ENCODE measurements at places on chromosomes 12 and 14.
A peak's percentile ranks its signal among the peaks of the same experiment; 100 is the strongest.

GRCh38 chr12:3303410-3304136 lies 187.4 kb upstream of the PRMT8 start:
- peak; percentile 58 for DNase-seq

- DNase-seq = no peak
Measured at GRCh38 chr14:90161129-90161528, 95.2 kb upstream of the PSMC1 start.

DNA sequence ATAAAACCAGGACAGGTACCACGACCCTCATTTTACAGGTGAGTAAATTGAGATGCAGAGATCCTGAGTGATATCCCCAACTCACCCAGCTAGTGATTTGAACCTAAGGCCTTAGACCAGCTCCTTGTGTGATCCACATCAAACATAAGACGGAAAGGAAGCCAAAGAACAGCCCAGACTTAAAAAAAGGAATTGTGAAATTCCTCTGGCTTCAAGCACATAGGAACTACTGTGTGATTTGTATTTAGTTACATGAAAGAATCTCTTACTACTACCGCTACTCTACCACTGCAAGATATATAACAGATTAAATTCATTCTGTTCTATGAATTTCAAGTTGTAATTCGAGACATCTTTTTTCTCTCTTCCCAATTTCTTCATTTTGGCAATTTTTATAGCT lies 10.5 kb downstream of the E2F7 start:
- no peak for DNase-seq

DNA sequence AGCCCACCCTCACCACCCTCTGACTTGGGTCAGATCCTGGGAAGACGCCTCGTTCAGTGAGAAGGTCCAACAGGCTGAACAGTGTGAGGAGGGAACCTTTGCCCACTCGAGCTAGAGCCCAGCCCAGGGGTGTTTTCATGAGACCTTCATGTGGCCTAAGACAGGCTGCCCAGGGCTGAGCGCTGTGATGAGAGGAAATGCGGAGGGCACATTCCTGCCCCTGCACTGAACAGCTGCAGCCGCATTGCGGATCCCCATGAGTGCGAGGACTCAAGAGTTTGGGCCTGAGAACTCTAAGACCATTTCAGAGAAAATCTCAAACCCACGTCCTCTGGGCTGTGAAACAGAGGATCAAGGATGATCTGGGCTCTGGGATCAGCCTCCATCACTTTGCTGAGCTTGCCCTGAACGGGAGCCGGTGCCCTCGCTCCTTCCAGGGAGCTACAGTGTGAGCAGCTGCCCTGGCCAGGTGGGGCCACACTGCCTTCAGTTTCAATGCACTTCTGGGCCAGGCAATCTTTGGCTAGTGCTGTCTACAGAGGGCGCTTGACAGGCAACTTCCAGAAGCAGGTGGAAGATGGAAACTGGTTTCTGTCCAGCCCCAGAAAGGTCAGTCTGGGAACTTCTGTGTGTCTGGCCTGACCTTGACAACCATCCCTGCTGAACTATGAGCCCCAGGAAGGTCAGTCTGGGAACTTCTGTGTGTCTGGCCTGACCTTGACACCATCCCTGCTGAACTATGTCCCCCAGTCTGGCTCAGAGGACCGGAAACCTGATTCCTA lies 43.5 kb upstream of the P2RX7 start:
- DNase-seq = peak; percentile 50

- DNase-seq = peak; percentile 73
Measured at GRCh38 chr12:52020539-52021336, 14.0 kb downstream of the TAMALIN start.

DNA sequence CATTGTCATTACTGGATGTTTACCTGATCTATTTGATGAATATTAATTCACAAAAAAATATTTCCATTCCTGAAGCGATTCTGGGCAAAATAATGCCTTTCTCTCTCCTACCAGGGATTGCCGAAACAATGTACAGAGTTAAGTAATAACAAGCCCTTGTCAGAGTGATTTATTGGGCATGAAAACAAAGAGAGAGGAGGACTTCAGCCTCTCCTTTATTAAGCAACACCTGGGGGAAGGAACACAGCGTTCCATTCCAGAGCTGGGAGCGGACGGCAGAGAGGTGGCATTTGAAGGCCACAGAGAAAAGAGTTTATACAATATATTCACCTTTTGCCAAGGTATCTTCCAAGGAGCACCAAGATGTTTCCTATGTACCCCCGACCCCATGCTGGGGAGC lies 165.8 kb downstream of the KSR2 start:
- DNase-seq = no peak

- DNase-seq = no peak
Measured at GRCh38 chr12:4768341-4768740, 48.1 kb downstream of the GALNT8 start.

DNA sequence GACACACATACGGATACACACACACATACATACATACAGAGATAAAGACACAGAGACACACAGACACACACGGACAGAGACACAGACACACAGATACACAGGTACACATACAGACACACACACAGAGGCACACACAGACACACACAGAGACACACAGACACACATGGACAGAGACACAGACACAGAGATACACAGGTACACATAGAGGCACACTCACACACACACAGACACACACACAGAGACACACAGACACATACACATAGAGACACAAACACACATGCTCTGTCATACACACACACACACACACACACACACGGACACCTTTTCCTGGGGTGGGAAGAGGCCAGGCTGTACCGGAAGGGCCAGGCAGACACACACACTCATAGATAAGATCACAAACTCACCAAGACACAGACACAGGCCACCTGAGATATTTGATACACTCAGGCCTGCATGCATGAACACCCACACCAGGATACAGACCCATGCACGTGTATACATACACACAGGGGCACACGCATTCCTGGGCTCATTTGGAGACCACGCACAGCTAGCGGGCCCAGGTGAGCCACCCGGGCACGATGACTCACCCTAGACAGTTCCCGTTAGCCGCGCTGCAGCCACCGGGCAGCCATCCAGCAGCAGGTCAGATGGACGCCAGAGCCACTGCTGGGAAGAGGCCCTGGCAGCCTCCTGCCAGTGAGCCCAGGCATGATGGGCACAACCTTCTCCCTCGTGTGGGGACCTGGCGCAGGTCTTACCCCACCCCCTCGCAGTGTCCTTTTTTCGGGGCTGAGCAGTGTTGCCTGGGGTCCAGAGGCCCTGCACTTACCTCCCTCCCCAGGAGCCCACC lies 1.8 kb upstream of the AHNAK2 start:
- no peak for DNase-seq

DNA sequence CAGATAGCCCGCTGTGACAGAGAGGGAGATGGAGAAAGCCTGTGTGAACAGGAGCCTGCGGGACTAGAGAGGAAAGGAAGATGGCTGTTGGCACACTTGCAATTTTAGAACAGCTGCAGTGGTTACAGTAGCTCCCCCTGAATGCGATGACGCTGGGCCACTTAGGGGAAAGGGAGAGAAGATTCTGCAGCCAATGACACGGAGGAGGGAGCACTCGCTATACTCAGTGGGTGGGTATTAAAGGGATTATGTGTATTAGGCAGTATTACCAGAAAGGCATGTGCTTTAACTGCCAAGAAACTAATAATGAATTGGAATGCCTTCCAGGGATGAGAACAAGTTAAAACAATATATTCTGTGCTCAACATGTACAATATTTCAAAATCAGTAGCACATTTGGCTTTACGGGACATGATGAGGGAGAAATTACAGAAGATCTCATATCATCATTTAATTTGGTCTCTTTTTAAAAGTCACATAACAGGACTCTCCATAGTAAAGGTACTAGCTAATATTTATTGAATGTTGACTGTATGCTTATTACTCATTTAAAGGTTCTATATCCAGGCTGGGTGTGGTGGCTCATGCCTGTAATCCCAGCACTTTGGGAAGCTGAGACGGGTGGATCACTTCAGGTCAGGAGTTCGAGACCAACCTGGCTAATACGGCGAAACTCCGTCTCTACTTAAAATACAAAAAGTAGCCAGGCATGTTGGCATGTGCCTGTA lies 35.9 kb upstream of the FOS start:
- DNase-seq = peak; percentile 33

DNA sequence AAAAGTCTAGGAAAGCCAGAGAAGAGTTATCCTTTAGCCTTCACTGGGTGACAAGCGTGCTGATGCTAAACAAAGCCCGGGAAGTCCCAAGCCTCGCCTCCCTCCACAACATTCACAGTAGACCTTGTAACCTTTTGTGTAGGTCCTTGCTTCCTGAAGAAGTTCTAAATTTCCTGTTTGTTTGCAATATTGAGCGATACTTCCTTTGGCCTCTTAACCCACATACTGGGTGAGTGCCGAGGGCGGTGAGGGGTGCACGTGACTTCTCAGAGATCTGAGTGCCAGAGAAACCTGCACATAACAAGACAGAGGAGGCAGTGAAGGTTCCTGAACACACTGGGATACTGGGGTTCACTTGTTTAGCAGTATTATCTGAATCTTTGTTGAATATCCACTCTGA lies 134.3 kb downstream of the PLXNC1 start:
- DNase-seq = no peak

DNA sequence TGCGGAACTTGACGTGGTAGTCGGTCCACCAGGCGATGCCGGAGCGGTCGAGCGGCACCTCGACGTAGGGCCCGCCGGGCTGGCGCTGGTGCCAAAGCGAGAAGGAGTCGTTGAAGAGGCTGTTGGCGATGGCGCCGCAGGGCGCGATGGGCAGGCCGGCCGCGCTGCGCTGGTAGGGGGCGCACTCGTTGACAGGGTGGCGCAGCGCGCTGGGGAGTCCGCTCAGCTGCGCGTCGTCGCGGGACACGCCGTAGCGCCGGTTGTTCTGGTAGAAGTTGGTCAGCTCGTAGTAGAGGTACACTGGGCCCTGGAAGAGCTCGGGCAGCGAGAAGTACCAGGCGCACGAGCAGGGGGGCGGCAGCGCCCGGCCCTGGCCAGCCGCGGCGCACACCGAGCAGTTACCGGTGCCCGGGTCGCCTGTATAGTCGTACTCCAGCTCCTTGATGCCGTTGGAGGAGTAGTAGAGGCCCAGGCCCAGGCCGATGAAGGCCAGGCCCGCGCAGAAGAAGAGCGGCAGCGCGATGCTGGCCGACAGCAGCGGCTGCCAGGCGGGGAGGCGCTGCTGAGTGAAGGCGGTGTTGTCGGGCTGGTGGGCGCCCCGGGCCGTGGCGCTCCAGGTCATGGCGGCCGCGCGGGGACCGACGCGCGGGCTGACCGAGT lies 482 bp downstream of the TMEM30B start:
- peak; percentile 58 for DNase-seq

- DNase-seq = no peak
Measured at GRCh38 chr12:68621472-68622081, 10.9 kb downstream of the RAP1B start.

GRCh38 chr12:124395284-124395752 lies 100.4 kb downstream of the RFLNA start:
- no peak for DNase-seq

DNA sequence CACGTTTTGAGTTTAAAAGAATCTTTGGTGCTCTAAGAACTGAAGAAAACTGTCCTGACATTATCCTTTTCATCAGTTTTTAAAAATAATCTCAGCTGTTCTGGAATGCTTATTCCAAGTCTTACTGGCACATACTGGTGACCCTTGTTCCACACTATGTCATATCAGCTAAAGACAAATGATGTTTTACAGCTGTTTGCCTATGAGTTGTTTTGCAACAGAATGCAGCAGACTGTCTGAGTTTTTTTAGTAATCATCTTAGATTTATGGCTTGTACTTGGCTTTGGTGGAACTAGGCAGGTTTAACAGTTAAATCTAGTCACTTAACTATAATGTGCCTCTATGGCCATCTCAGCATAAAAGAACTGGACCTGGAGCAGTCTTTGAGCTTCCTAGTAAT lies 91.6 kb upstream of the GRIN2B start:
- DNase-seq = no peak

DNA sequence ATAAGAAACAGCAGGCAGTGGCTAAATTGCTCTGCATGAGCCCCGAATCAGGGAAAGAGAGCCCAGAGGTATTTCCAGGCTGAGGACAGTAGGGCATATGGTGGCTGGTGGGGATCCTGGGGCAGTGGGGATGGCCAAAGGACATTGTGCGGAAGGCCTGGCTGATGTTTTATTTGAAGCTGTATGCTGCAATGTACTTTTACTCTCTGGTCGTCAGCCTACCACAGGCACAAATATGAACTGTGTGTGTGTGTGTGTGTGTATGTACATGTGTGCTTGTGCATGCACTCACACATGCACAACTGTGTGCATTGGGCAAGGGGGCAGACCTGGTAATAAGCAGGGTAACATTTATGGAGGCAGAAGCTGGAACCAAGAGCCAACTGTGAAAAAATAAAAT lies 74.7 kb upstream of the GZMB start:
- no peak for DNase-seq

- DNase-seq = no peak
Measured at GRCh38 chr14:82385048-82385447, 851.4 kb upstream of the SEL1L start.

DNA sequence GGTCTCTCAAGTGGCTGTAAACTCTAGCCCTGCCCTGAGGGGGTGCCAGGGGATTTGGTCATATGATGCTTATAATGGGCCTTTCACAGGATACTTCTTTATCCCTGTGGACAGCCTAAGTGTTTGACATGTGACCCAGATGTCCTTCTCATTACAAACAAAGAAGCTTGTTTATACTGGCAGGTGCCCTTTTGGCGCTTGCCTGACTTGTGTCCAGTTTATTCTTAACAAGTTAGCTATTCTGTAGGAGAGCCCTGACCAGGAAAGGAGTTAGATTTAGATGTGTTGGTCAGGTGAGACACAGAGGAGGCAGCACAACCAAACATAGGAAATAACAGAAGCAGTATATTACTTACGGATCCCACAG lies 51.9 kb downstream of the CCDC91 start:
- DNase-seq = no peak

DNA sequence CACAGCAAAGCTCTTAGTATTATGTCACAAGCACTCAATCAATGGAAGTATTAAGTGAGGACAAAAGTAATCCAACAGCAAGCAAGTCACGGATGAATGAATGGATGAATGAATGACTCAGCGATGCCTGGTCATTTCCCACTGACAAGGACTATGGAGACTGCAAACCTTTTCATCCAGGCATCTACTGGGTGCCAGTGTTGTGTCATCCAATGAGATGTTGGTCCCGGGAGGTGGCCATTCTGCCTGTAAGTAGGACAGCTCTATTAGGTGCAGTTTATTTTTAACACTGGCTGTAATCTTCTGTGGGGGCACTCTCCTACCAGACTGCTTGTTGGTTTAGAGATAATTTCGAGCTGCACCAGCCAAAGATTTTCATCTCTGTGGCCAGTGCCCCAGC lies 39.4 kb downstream of the STAB2 start:
- peak; percentile 16 for DNase-seq

GRCh38 chr12:44689587-44689986 lies 186.5 kb downstream of the NELL2 start:
- no peak for DNase-seq

DNA sequence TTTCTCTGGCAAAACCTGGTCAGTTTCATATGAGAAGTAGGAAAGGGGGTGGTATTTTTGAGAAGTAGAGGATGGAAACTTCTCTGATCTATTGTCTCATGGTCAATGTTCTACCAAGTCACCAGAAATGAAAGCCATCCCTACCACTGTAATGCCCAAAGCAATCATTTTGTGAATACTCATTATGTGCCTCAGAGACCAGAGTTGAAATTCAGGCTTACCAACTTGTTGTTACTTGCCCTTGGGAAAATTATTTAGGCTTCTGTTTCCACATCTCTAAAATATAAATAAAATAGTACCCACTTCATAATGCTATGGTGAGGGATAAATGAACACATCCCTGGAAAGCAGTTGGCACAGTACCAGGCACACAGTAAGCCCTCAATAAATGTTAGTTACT lies 723.7 kb upstream of the TBX3 start:
- DNase-seq = no peak

All from iPS-NIHi11 (cell line).